ENCODE measurements at places on chromosomes 12 and 14. TPM values are rescaled to one million over a fixed set of nuclear protein-coding genes. Genes with fewer than 3 reads are reported as not detected.

DNA sequence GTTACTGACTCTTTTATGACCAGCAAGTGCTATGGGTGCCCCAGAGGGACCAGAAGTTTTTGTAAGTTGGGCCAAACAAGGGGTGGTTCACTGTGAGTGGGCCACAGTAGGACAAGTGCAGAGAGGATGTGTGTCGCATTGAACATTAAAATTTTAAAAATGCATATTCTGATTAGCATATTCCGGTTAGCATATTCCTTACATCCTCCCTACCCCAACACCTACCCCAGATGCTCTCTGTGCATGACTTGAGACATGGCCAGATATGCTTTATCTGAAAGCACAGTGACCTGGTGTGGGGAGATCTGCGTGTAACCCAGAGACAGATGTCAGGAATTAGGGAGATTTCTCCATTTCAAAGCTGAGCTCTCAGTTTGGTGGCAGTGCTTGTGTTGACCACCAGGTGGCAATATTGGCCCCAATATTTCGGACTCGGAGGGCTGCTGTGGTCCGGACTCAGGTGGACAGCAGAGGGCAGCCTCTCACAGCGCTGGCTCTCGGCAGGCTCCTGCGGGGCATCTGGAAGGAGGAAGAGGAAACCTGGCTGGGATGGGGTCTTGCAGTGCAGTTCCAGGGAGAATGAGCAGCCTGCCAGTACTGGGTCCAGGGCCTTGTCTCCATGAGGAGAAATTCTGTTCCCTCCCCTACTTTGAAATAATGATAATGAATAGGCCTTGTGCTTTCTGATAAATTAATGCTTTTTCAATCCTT, 1.6 kb upstream of the CEBPE start:
- H3K27ac ChIP-seq: peak overlapping the region; percentile 61
- H3K27me3 ChIP-seq: no peaks in the 10 kb centered on the region
- peak; percentile 66 for DNase-seq
- peak overlapping the region; percentile 3 for H3K4me3 ChIP-seq

GPX2 gene
- not detected for total RNA-seq

KCNJ8 gene
- total RNA-seq: 7.0 TPM

- H3K36me3 ChIP-seq: no peaks in the 10 kb centered on the region
- H3K27ac ChIP-seq: no peak overlapping the region
- H3K27me3 ChIP-seq: no peaks in the 10 kb centered on the region
Observed at GRCh38 chr12:100936661-100937060, 142.1 kb downstream of the ANO4 start.

GRCh38 chr12:128861226-128862016, 8.1 kb downstream of the GLT1D1 start:
- DNase-seq: no peak
- H3K27ac ChIP-seq: no peak overlapping the region
- H3K27me3 ChIP-seq: no peaks in the 10 kb centered on the region
- no peaks in the 10 kb centered on the region for H3K36me3 ChIP-seq
- no peak overlapping the region for H3K4me3 ChIP-seq

- no peak for DNase-seq
- H3K27ac ChIP-seq: no peak overlapping the region
- peaks cover 11% of the 10 kb centered on the region for H3K4me1 ChIP-seq
- H3K36me3 ChIP-seq: no peaks in the 10 kb centered on the region
- no peaks in the 10 kb centered on the region for H3K27me3 ChIP-seq
- peak overlapping the region; percentile 69 for H3K4me3 ChIP-seq
Observed at GRCh38 chr12:109291117-109291516, 18.0 kb downstream of the FOXN4 start.

DEPDC4 gene
- not detected for total RNA-seq

DNA sequence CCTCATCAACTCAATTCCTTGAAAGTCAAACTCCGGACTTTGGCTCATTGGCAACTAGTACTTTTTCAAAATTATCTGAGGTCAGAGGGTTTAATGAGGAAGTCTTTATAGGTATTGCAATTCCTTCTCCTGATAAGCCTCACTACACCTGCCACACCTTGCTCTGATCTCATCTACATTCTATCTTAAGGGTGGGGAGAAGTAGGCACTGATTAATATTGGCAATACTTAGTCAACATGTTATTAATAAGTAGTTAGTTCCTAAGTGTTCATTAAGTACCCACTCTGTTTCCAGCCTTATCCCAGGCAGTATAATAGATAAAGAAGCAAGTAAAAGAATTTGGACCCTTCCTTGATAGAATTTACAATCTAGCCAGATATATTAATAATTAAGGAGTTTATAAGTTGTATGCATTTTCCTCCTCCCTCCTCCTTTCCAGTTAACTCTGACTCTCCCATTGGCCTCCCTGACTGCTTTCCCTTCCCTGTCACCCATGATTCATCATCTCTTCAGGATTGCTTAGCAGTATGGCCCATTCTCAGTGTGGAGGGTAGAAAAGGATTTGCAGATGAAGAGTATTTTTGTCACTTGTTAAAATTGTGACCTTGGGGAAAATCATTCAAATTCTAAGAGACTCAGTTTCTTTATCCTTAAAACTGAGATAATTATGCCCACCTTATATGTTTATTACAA, 231.0 kb upstream of the ATP2B1 start:
- H3K4me3 ChIP-seq: no peak overlapping the region
- no peaks in the 10 kb centered on the region for H3K36me3 ChIP-seq
- H3K27me3 ChIP-seq: no peaks in the 10 kb centered on the region
- no peak for DNase-seq
- H3K27ac ChIP-seq: no peak overlapping the region

DNA sequence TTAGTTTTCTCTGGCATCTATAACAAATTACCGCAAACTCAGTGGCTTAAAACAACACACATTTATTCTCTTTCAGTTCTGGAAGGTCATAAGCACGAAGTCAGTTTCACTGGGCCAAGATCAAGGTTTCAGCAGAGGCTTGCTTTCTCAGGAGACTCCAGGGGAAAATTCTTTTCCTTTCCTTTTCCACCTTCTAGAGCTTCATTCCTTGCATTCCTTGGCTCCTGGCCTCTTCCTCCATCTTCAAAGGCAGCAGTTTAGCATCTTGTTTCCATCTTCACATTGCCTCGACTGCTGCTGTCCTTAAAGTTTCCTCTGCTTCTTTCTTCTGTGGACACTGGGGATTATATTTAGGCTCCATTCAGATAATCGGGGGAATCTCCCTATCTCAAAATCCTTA, 106.1 kb downstream of the PDE3A start:
- no peak for DNase-seq
- H3K4me3 ChIP-seq: peak overlapping the region; percentile 58
- H3K27me3 ChIP-seq: no peaks in the 10 kb centered on the region
- peak overlapping the region; percentile 78 for H3K27ac ChIP-seq
- peaks cover 29% of the 10 kb centered on the region for H3K4me1 ChIP-seq

DNA sequence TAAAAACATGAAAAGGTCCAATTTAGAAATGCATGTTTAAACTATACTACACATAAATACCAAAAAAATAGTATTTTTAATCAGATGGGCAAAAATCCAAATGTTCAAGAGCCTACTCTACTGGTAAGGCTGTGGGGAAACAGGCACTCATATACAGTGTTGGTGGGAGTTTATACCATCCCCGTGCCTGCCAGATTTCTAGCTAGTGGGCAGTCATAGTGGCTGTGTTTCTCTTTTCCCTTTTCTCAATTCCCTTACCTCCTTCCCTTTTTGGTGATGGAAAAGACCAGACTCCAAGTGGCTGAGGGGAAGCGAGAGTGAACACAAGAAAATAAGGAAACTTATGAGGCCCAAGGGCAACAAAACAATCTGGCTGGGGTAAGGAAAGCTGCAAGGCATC, 14.7 kb downstream of the ZNF641 start:
- peaks cover 6% of the 10 kb centered on the region for H3K4me1 ChIP-seq
- H3K4me3 ChIP-seq: no peak overlapping the region
- no peaks in the 10 kb centered on the region for H3K36me3 ChIP-seq
- no peak overlapping the region for H3K27ac ChIP-seq
- H3K27me3 ChIP-seq: no peaks in the 10 kb centered on the region

SERPINA10 gene
- total RNA-seq: not detected

- no peaks in the 10 kb centered on the region for H3K27me3 ChIP-seq
- no peak for DNase-seq
- no peak overlapping the region for H3K27ac ChIP-seq
- H3K4me1 ChIP-seq: no peaks in the 10 kb centered on the region
- no peaks in the 10 kb centered on the region for H3K36me3 ChIP-seq
Observed at GRCh38 chr14:50082308-50082742, 34.0 kb downstream of the VCPKMT start.

CLEC4C gene
- total RNA-seq: not detected

GRCh38 chr14:24944800-24945199, 105.1 kb downstream of the STXBP6 start:
- H3K4me3 ChIP-seq: no peak overlapping the region
- no peak overlapping the region for H3K27ac ChIP-seq
- no peaks in the 10 kb centered on the region for H3K4me1 ChIP-seq
- no peaks in the 10 kb centered on the region for H3K36me3 ChIP-seq
- no peak for DNase-seq

DNA sequence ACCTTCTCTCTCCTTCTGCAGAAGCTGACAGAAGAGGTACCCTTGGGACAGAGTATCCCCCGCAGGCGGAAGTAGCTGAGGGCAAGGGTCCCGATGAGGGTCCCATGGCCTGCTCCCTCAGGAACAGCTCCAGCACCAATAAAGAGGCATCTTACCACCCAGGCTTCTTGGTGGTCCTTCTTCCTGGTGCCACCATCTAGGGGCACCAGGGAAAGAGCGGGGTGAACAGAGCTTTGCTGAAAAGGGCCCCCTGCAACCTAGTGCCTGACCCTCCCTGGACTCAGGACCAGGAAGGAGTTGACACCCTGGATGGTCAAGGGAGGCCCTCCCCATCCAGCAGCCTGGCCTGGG, 591 bp upstream of the IRF9 start:
- DNase-seq: no peak
- H3K4me1 ChIP-seq: peaks cover 38% of the 10 kb centered on the region
- H3K27ac ChIP-seq: peak overlapping the region; percentile 88
- peaks cover 63% of the 10 kb centered on the region for H3K36me3 ChIP-seq
- no peak overlapping the region for H3K4me3 ChIP-seq

GRCh38 chr12:121511916-121512315, 68.9 kb downstream of the KDM2B start:
- no peaks in the 10 kb centered on the region for H3K4me1 ChIP-seq
- no peak for DNase-seq
- H3K4me3 ChIP-seq: no peak overlapping the region

POTEG gene
- not detected for total RNA-seq

- DNase-seq: no peak
- peaks cover 47% of the 10 kb centered on the region for H3K4me1 ChIP-seq
- no peaks in the 10 kb centered on the region for H3K36me3 ChIP-seq
- no peaks in the 10 kb centered on the region for H3K27me3 ChIP-seq
Observed at GRCh38 chr12:62844915-62845314, 90.0 kb downstream of the PPM1H start.

GRCh38 chr12:119075222-119075787, 94.0 kb downstream of the SRRM4 start:
- no peaks in the 10 kb centered on the region for H3K36me3 ChIP-seq
- H3K27ac ChIP-seq: no peak overlapping the region
- no peak for DNase-seq
- H3K4me1 ChIP-seq: no peaks in the 10 kb centered on the region
- H3K4me3 ChIP-seq: no peak overlapping the region

DNA sequence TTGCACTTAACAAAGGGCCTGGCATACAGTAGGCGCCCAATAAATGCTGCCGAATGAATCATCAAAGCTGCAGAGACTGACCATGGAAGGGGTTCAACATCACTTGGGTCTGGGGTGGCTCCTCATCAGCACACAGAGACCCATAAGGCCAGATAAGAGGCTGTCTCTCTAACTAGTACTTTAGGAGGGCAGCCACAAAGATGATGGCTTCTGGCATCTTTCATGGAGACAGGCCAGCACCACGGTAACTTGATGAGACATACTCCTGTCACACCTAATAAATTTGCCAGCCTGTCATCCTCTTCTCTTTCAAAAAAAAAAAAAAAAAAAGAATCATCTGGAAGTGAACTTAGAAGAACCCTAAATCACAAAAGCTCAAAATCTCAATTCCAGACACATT, 3.4 kb downstream of the PRIMA1 start:
- no peaks in the 10 kb centered on the region for H3K36me3 ChIP-seq
- H3K27me3 ChIP-seq: no peaks in the 10 kb centered on the region
- H3K4me3 ChIP-seq: no peak overlapping the region
- H3K4me1 ChIP-seq: peaks cover 25% of the 10 kb centered on the region
- H3K27ac ChIP-seq: no peak overlapping the region
- no peak for DNase-seq

GRCh38 chr14:65958664-65959562, 527.3 kb upstream of the CCDC196 start:
- H3K4me1 ChIP-seq: no peaks in the 10 kb centered on the region
- no peaks in the 10 kb centered on the region for H3K36me3 ChIP-seq
- H3K27me3 ChIP-seq: no peaks in the 10 kb centered on the region
- DNase-seq: no peak

DNA sequence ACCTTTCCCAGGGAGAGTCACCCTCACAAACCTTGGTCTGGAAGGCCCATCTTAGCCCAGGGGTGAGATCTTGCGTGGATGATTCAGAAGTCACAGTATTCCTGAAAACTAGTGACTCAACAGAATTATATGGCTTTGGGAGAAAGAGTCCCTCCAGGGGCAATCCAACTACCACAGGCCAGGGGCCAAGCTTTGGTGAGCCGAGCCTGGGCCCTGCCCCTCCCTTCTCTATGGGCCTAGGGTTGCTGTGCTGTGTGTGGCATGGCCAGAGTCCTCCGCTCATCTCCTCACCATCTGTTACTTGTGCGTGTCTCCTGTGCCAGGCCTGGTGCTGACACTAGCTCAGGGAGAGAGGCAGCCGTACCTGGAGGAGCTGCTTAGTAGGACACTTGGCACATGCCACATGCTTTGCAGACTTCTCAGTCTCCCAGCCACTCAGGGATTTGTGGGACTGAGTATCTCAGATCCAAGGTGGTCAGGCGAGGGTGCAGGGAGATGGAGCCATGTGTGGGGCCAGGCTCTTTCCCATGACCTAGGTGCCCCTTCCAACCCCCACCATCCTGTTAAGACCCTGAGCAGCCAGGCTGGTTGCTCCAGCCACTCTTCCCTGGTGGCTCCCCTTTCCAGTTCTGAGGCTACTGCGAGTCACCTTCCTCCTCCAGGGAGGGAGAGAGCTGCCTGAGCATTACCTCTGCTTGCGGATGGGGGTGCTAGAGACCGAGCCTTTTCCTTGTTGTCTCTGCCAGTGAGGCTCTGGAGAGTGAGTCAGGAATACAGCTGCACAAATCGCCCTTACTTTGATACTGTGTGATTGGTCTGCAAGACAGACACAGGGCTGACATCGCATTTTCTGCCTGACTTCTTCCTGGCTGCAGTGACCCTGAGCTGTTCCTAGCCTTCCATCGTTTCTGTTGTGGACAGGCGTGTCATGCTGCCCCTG, 94.1 kb downstream of the SLC25A47 start:
- H3K27ac ChIP-seq: no peak overlapping the region
- no peak for DNase-seq
- no peaks in the 10 kb centered on the region for H3K4me1 ChIP-seq
- no peaks in the 10 kb centered on the region for H3K36me3 ChIP-seq
- no peak overlapping the region for H3K4me3 ChIP-seq

TAS2R20 gene
- 1.8 TPM for total RNA-seq

FBXO33 gene
- total RNA-seq: 23.0 TPM

POTEM gene
- total RNA-seq: not detected
